Activated CD4-positive, alpha-beta T cell treated with anti-CD3 and anti-CD28 coated beads, Interleukin-2, amount 10 ng/mL, durations not matched to agents 7 days and 5 days (primary cell): ENCODE measurements at places on chromosomes 1 and 21.
A peak's percentile ranks its signal among the peaks of the same experiment; 100 is the strongest.

GRCh38 chr1:226892524-226892875 is 22.1 kb downstream of the PSEN2 start:
- DNase-seq = no peak

DNA sequence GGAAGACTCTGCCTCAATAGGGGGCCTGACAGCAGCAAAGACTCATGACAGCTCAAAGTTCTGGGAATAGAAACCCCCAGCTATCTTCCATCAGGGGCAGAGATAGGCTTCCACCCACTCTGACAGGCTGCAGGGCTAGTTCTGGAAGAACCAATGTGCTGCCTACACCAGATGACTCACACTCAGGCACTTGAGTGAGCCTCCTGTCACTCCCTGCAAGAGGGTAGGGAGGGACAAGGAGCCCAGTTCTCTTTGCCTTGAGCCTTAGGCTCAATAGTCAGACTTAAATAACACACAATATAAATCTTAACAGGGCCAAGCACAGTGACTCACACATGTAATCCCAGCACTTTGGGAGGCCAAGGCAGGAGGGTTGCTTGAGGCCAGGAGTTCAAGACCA is 386.4 kb downstream of the HHAT start:
- no peak for DNase-seq

- peak; percentile 36 for DNase-seq
Observed at GRCh38 chr1:24709791-24710441, 35.3 kb upstream of the CLIC4 start.

- DNase-seq = no peak
Observed at GRCh38 chr1:56473582-56474270, 105.6 kb downstream of the PLPP3 start.

DNA sequence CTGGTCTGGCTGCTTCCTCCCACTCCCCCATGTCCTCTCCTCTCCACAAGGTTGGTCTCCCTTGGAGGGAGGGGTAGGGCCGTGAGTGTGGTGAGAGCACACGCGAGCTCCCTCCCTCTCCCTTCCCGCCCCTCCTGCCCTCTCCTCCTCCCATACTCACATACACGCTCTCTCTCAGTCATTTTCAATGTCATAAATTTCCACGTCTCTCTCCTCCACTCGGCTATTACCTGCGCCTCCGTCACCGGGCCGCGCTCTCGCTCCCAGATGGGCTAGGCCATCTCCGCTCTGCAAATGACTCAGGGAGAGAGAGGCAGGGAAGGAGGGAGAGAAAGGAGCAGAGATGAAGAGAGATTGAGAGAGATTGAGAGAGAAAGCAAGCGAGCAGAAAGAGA is 36.7 kb upstream of the DMBX1 start:
- DNase-seq = no peak

GRCh38 chr1:164576291-164577271 is 17.6 kb downstream of the PBX1 start:
- DNase-seq = no peak

GRCh38 chr1:20603504-20604464 is 14.9 kb downstream of the CDA start:
- no peak for DNase-seq

DNA sequence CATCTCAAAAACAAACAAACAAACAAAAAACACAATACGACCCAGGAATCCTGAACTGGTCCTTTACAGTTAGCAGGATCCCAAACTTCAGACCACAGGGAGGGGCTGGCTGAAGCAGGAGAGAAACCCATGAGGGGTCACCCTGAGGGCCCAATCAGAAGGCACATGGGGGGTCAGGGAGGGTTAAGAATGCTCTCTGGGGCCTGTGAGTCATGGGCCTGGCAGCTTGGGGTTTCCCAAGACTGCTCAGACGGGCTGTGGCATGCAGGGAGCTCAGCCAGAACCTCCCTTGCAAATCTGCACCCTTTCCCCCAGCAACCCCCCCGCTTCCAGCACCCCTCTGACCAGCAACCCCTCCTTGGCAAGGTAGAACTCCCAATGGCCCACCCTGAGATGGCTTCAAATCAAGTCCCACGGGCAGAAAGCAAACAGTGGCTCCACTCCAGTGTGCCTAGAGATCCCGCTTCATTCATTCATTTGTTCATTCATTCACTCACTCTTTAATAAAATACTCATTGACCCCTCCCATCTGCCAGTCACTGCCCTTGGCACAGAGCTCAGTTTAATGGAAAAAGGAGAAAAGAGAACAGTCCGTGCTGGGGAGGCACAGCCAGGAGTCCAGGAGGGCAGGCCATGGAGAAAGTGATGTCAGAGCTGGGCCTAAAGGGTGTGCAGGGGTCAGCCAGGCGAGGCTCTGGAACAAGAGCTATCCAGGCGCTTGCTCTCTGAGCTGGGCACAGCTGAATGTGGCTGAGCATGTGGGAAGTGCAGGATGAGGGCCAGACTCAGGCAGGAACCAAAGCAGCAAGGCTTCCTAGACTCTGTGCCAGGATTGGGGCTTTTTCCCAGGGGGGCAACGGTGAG is 8.2 kb downstream of the UQCRHL start:
- no peak for DNase-seq

- DNase-seq = no peak
Observed at GRCh38 chr1:173354937-173355280, 122.2 kb upstream of the PRDX6 start.

GRCh38 chr1:59232216-59232615 is 64.7 kb upstream of the FGGY start:
- DNase-seq = no peak

DNA sequence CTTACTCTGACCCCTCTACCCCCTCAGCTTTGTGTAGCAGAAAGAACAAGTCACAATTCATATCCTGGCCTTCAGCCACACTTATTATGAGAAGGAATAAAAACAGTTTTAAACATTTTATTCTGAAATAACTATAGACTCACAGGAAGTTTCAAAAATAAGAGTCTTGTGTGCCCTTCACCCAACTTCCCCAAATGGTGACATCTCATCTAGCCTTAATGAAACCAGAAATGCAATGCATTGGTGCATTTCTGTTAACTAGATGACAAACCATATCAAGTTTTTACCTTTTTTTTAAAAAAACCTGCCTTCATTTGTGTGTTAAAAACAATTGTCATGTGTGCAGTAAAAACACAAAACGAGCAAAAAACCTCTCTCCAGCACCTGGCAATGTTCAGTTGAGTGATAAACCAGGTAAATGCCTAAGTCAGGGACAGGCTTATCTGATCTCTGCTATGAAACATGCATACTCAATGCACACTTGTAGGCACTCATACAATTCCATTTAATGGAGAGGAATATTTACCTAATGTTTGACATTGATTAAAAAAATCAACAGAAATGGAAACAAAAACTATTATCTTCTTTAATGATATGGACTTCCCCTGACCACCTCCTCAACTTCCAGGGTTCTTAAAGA is 51.5 kb downstream of the SH3BGR start:
- no peak for DNase-seq

DNA sequence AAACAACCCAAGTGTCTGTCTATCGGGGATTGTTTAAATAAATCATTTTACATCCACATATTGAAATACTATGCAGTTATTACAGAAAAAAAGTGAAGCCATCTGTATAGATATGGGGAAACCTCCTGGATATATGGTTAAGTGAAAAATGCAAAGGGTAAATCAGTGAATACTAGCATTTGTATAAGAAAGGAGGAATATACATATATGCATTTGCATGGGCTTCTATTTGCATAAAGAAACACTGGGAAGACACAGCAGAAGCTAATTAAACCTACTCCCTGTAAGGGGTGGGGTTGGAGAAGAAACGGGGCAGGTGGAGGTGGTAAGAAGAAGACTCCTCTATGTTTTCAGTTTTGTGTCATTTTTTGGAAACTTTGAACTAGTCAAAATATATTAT is 16.6 kb upstream of the KIRREL1 start:
- no peak for DNase-seq

DNA sequence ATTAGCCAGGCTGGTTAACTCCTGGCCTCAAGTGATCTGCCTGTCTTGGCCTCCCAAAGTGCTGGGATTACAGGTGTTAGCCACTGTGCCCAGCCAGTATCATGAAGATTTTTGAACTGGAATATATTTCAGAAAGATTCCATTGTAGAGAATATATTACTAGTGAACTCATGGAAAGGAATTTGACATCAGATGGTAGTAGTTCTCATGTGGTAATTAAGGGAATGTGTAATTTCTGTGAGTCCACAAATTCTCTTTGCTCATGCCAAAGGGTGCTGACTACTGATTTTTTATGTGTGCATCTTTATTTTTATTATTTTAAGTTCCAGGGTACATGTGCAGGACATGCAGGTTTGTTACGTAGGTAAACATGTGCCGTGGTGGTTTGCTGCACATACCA is 10.4 kb downstream of the DTL start:
- DNase-seq = no peak

DNA sequence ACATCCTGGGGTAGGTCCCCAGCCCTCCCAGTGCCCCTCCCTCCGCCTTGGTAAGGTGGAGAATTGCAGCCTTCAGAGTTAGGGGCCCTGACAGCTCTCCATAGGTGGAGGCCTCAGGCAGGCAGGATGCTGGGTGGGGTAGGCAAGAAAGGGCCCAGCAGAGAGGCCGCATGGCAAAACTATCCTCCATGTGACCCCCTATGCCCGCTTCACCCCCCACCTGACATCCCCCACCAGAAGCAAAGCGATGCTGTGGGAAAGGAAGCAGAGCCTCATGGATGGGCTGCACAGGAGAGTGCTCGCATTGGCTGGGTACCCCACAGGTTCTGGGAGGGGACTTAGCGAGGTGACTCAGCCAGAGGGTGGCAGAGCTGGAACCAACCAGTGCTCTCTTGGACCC is 1.6 kb downstream of the S100A9 start:
- no peak for DNase-seq

- DNase-seq = no peak
Observed at GRCh38 chr1:58911841-58912499, 128.1 kb upstream of the JUN start.

GRCh38 chr1:67270541-67270940 is 37.1 kb upstream of the IL12RB2 start:
- no peak for DNase-seq

- no peak for DNase-seq
Observed at GRCh38 chr1:110857964-110858948, 14.7 kb upstream of the CD53 start.

DNA sequence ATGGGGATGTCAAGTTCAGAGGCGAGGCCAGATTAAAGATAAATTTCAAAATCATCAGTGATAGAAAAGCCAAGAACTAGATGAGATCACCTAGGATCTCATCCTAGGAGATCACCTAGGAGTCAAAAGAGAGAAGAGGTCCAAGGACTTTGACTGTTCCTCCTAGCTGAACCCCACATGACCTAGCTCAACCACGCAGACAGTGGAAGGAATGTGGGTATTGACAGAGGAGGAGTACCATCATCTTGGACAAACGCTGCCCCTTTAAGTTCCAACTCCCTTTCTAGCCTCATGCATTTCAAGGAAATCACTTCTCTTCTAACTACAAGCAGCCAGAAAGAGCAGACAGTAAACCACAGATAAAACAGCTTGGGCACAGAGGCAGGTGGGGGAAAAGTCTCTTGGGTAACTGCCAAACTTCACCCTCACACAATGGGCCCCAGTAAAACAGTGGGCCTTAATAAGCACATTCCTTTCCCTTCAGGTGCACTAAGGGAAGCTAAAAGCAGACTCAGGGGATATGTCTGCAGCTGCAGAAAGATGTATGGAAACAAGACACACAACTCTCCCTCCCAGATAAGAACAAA is 12.5 kb upstream of the FAM76A start:
- DNase-seq = no peak

DNA sequence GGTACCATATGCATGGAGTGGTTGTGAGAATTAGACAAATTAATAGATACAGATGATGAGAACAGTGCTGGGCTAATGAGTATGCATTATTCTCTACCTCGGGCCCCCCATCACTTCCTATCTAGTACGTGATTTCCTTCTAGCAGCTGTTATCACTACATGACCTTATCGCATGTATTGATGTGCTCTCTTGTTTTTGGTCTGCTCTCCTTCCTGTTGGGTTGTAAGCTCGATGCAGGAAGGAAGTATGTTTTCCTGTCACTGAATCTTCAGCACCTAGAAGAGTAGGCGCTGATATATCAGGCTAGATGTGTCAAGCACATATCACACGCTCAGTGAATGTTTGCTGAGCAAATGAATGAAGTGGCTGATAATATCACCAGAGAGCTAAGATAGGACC is 43.9 kb upstream of the IFNAR2 start:
- peak; percentile 47 for DNase-seq

DNA sequence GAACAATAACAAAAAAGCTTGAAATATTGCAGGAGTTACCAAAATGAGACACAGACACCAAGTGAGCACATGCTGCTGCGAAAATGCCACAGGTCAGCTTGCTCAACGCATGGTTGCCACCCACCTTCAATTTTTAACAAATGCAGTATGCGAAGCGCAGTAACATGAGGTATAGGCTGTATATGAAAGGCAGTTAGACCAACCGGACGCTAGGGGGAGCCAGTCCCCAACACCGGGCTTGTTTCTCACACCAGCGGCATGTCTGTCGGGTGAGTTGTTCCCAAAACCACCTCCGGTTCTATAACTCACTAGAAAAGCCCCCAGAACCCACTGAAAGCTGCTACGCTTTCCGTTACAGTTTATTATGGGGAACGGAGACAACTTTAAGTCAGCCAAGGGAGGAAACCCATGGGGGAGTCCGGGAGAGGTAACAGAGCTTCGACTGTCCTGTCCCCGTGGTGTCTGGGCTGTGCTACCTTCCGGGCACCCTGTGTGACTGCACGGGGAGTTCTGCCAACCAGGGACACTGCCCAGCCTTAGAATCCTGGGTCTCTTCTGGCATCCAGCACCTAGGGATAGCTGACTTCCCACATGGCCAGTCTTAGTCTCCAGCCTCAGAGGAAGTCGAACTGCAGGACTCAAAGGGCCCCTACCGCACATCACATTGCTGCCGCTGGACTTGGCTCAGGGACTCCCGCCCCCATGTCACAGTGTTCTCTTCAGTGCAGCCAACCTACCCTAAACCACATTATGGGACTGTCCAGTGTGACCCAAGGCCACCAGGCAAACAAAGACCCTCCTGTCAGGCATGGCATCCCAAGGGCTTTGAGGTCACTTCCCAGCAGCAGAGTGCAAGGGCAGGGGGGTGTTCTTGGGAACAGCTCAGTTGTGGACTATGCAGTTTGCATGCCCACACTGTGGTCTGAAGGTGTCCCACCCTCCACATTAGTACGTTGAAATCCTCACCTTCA is 14.0 kb downstream of the RNF187 start:
- peak; percentile 90 for DNase-seq

DNA sequence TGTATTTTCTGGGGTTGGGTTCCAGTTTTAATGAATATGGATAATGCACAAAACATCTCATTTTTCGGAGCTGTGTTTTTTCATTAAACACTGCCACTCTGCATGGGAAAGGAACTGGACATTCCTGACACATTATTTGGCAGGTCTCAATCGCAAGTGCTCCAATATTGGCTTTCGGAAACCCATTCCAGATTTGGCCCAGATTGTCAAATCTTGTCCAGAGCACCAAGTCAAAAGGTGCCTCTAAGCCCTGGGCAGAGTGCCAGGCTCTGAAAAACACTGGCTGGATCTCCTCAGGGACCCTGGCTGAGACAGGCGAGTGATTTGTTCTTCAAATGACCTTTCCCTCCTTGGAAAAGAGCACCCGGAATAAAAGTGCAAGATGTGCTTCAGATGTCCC is 68.4 kb upstream of the MRPS6 start:
- no peak for DNase-seq

GRCh38 chr1:220451532-220451931 is 76.4 kb upstream of the MARK1 start:
- no peak for DNase-seq
